ENCODE measurements at places on chromosomes 5 and 9.

- DNase-seq: no peak
These were observed 78.0 kb downstream of the APBA1 start for GRCh38 chr9:69594180-69594579.

GRCh38 chr5:82820188-82820587, 257.0 kb downstream of the TMEM167A start:
- no peak for DNase-seq

GRCh38 chr5:36662291-36662851, 56.0 kb downstream of the SLC1A3 start:
- peak; percentile 51 for DNase-seq

DNA sequence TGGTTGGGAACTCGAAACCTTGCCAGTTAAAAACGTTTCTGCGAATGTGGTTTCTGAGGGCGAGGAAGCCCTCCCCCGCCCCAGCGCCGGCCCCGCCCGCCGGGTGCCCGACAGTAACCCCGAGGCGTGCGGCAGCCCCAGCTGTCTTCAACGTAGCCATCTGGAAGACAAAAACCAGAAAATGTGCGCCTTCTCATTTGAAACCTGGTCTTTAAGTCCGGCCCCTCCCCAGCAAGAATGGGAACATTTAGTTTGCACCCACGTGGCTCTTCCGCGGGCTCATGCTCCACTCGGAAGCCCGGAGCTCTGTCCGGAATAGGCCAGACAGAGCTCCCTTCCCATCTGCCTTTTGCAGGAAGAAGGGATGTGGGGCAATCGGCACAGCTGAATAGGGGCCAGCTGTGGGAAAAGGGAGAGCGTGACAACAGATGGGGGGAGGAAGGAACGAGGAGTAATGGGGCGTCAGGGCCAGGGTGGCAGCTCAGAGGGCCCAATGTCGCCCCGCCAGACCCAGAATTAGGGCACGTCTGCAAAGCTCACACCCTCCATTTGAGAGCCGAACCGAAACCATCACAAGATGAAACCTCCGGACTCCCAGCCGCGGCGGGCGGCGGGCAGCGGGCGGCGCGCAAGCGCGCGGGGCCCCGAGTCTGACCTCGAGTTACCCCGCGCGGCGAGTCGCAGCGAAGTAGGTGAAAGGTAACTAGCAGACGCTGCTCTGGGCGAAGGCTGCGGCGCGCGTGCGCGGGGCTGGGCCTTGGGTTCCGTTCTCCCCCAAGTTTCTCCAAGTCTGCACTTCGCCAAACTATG, 63.4 kb upstream of the ABCA1 start:
- peak; percentile 85 for DNase-seq

DNA sequence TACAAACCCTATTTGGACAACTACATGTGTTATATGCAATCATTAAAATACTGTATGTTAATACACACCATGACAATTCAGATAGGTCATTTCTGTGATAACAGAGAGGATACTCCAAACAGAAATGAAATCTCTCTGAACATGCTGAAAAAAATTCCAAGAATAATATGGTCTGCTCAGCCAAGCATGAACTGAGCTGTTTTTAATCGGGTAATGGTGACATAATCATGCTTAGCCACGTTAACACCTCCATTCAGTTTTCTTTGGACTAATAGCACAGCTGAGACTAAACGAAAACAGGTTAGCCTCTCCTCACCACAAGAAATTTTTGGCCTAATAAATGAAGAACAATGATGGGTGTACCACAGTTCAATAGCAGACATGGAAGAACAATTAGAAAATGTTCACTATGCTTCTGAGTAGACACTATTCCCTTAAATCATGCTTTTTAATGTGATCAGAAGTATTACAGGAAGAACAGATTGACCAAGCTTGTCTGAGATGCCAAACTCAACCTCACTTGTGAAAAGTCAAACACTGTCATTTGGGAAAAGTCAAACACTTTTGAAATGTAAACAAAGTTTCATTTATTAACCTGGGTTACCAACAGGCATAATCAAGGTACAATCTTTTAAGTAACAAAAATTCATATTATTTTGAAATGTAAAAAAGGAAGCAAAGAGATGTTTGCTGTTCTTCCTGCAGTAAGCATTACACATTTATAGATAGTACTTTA, 19.4 kb downstream of the RAB14 start:
- no peak for DNase-seq

DNA sequence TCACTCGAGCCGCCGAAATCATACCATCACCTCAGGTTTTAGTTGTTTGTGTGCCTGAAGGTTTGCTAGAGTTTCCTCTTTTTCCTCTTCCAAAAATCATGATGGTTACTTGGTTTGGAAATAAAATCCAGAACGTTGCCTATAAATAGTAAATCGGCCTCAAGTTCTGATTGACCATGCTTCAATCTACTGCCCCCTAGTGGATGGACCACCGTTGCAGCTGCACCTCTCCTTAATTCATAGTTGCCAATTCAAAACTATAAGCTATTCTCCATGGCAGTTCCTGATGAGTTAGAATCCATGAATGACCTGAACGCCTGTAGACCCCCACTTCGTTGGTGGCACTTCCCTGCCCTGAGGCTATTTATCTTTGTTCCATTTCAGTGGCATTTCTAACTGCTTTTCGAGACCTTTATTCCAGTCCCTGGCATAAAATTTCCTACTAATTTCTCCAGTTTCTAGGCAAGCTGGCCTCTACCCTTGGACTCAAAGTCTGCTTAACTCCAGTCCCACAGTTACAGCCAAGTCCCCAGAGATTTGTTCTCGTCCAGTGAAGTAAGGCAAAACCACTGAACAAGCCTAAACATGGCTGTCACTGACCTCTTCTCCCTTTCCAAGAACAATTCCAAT, 422.6 kb downstream of the EFNA5 start:
- no peak for DNase-seq

- no peak for DNase-seq
These were observed 1.1 kb downstream of the HRCT1 start for GRCh38 chr9:35906923-35907699.

GRCh38 chr5:103280967-103281366, 22.4 kb downstream of the MACIR start:
- DNase-seq: no peak

- DNase-seq: no peak
These were observed 10.5 kb downstream of the EXD3 start for GRCh38 chr9:137412431-137412830.

- DNase-seq: peak; percentile 41
These were observed 20.8 kb upstream of the MATR3 start for GRCh38 chr5:139272471-139273321.

GRCh38 chr5:16178745-16179372, 732 bp downstream of the MARCHF11 start:
- DNase-seq: peak; percentile 7

DNA sequence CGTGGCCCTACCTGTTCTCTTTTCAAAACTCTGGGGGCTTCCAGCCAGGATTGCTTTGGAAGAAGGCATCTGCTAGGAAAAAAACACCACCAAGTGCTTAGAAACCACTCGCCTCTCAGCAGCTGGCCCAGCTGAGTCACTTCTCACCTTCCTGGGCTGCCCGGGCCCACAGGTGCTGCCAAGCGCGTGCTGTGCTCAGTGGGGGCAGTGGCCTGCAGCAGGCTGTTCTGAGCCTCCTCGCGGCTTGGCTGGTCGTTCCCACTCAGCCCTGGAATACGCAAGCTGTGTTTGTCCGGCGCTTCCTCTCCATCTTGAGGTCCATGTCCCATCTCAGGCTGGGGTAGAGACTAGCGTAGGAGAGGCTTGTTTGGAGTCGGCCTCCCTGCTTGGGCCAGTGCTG, 102.5 kb upstream of the FCN2 start:
- no peak for DNase-seq

DNA sequence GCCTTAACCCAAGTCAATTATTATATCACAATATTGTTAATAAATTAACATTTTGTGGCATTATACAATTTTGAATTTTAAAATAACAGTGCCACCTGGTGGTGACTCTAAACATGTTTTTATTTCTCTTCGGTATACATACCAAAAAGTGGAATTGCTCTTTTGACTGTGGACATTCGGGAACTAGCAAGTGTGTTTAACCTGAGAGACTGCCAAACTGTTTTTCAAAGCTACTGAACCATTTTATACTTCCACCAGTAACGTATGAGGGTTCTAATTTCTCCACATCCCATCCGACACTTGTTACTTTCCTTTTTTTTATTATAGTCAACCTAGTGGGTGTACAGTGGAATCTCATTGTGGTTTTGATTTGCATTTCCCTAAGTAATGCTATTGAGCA, 18.3 kb upstream of the HSDL2 start:
- DNase-seq: peak; percentile 37

DNA sequence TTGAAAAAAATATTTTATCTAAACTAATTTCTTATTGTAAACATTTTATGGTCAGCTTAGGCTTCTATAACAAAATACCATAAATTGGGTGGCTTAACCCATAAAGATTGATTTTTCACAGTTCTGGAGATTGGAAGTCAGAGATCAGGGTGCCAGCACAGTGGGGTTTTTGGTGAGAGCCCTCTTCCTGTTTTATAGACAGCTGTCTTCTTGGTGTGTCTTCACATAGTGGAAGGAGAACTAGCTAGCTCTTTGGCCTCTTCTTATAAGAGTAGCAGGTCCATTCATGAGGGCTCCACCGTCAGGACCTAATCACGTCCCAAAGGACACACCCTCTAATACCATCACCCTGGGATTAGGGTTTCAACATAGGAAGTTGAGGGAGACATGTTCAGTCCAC, 26.6 kb downstream of the OTULINL start:
- DNase-seq: peak; percentile 26

GRCh38 chr5:142491270-142491669, 166.4 kb upstream of the SPRY4 start:
- no peak for DNase-seq

GRCh38 chr9:105439428-105439827, 8.4 kb upstream of the FSD1L start:
- peak; percentile 15 for DNase-seq

DNA sequence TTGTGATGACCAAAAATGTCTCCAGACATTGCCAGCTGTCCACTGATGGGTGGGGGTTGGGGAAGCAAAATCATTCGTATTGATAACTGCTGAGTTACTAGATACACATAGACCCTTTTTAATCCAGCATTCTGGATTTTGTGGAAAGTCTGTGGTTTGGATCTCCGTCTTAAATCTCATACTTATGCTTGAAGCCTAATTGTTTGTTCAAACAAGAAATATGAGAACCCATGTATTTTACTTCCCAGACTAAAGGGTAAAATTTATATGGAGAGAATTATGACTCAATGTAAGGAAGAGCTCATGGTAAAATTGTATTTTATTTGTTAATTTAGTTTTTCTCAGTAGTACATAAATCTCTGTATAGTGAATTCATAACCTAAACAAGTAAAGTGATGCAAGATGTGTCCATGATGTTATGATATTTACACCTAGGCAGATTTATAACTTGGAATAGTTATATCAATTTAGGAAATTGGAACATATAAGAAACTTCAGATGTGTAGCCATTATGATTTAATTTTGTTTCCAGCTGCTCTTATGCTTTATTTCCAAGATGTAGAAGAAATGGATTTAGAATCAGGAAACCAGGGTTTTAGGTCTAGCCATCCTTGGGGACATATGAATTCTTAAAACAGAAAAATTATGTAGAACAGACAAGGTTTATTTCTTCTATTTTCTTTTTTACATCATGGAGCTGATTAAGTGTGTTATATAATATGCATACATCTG, 4.5 kb upstream of the OGN start:
- DNase-seq: no peak

- no peak for DNase-seq
These were observed 38.9 kb upstream of the FOXB2 start for GRCh38 chr9:76980566-76980965.

GRCh38 chr5:52861368-52861767, 73.7 kb downstream of the ITGA1 start:
- DNase-seq: no peak

GRCh38 chr9:109887079-109887478, 107.1 kb downstream of the PALM2AKAP2 start:
- no peak for DNase-seq

GRCh38 chr9:113872485-113873143, 3.5 kb upstream of the ZNF618 start:
- no peak for DNase-seq

DNA sequence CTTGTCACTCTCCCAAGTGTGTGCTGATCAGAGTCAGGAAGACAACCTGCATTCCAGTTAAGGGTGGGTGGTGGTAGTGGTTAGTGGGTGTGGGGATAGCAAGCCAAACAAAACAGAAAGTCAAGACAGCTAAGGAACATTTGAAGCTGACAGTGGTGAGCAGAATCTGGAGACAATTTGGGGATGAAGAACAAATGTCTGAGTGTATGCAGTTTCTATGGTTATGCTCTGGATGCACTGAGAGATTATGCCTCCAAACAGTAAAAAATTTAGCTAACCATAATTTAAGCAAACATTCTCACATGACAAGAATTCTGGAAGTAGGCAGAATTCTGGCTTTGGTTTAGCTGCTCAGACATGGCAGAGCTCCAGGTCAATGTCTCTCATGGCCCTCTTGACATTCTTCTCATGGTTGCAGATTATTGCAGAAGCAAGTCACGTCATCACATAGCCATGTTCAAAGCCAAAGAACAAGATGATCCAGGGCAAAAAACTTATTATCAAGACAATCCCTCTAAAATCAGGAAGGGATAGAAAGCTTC, 148.7 kb downstream of the LURAP1L start:
- no peak for DNase-seq

All from HL-60 (cell line).